Psoas muscle (tissue), 8 donors: ENCODE measurements at places on chromosomes 7 and 10.

DNA sequence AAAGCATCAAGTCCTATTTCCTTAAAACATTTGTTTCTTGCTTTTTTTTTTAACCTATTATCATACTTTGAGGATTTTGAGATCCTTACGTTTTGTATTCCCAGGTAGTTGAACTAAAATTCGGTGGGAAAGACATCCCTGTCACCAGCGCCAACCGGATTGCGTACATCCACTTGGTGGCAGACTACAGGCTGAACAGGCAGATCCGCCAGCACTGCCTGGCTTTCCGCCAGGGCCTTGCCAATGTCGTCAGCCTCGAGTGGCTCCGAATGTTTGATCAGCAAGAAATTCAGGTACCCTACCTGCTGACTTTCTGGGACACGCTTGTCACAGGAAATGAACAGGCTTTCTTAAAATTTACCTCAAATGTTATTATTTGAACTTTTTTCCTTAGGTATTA lies 83.0 kb upstream of the DNAJB6 start:
- peak; percentile 70 for DNase-seq

- DNase-seq: no peak
Measured at GRCh38 chr7:115004121-115004520, 82.2 kb downstream of the MDFIC start.

GRCh38 chr10:774223-774622 lies 84.8 kb upstream of the DIP2C start:
- peak; percentile 23 for DNase-seq

DNA sequence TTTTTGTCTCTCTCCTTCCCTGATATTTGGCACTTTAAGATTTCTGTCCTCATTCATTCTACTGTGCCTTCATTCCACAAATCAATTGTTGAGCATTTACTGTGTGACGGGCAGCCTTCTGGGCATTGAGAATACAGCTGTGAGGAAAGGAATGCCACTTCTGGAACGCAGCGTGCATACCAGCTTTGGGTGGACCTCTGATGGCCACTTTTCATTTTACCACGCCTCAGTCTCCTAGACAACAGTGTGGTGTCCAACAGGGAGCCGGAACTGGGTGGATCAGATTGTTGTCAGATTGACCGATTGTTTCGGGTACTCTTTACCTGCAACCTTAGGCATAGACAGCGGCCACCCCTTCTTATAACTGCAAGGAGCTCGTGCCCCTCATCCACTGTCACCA lies 222.7 kb upstream of the DPP6 start:
- DNase-seq: no peak

DNA sequence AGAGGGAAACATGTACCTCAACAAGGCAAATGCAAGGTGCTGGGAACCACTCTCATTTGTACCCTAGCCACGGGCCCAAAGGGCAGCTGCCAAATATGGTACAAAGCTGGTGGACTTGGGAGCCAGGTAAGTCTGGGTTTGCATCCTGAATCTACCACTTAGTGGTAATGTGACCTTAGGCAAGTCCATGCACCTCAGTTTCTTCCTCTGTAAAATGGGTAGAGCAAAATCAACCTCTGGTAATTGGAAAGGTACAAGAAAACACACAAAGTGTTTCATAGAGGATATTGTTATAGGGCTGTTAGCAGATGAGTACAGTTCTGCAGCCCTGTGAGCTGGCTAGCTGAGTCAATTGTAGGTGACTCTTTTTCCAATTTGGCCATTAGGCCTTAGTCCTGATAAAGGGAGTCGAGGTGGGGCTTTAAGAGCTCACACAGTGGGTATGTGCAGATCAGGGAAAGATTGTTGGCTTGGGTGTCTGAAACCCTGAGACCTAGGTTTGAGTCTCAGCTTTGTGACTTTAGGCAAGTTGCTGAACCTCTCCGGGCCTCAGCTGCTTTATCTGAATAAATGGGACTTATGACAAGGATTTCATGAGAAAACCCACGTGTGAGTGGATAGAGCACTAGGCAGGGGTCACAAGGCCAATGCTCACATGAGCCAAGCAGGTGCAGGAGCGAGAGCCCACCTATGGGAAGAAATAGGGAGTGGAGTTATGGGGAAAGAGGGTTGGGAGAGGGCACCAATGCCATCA lies 121.3 kb upstream of the GDF10 start:
- DNase-seq: no peak
